ENCODE measurements at places on chromosomes 4 and X.
A peak's percentile ranks its signal among the peaks of the same experiment; 100 is the strongest.

- H3K36me3 ChIP-seq, result no peaks in the 10 kb centered on the region
- H3K27ac ChIP-seq, result no peak overlapping the region
- no peaks in the 10 kb centered on the region for H3K4me1 ChIP-seq
- no peak for DNase-seq
- H3K4me3 ChIP-seq, result no peak overlapping the region
Measured at GRCh38 chr4:64705989-64706388, 296.7 kb upstream of the TECRL start.

DNA sequence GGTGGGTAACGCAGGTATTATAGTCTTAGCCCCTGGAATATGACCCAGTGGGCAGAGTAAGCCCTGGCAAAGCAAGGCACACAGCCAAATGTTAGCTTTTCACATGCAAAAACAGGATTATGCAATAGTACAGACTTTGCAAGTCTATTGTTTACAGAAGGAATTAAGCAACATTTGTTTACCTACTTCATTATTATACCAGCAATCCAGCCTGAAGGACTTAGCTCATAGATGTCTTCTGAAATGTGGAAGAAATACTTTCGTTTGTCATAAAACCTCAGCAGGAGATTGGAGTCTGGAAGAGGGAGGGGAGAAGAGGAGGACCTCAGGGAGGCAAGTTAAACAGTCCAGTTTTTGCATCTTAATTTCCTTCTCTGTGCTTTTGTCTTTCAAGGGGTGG, 226.7 kb upstream of the CENPE start:
- H3K27ac ChIP-seq, result no peak overlapping the region
- H3K4me3 ChIP-seq, result no peak overlapping the region
- no peaks in the 10 kb centered on the region for H3K27me3 ChIP-seq

DNA sequence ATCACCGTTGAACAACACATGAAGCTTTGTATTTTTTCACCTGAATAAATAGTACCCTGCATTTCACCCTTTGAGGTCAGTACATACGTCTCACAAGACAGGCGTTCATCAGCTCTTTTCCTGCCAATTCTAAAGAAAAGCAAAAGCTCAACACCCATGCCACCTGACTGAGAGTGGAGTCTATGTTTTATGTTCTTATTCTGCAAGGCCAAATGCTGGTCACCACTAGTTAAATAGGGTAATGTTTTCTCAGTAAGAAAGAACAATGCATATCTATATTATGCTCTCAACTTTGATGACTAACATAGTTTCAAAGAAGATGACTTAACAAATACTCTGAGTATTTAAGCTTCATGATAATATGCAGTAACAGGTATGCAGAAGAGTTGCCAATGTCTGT, 336.3 kb upstream of the BMP3 start:
- H3K4me3 ChIP-seq, result no peak overlapping the region
- H3K4me1 ChIP-seq, result no peaks in the 10 kb centered on the region
- H3K27me3 ChIP-seq, result no peaks in the 10 kb centered on the region
- H3K36me3 ChIP-seq, result no peaks in the 10 kb centered on the region
- no peak overlapping the region for H3K27ac ChIP-seq

DNA sequence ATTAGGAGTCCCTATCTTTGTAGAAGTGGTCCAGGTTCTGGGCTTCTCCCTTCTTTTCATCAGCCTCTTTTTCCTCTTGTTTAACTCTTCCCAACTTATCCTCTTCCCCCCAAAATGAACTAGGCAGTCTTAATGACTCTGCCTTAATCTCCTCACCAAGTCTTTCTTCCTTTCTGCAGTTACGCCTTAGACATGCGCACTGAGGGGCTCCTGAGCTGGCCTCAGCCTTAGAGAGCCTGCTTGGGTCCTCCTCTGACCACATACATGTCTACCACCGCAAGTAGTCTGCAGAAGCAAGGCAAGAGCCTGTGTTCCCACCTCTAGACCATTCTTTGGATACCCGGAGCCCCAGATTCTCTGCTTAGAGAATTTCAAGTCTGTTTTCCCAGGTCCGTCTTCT, 199.9 kb downstream of the MGST2 start:
- no peaks in the 10 kb centered on the region for H3K4me1 ChIP-seq
- H3K36me3 ChIP-seq, result no peaks in the 10 kb centered on the region
- DNase-seq, result no peak

DNA sequence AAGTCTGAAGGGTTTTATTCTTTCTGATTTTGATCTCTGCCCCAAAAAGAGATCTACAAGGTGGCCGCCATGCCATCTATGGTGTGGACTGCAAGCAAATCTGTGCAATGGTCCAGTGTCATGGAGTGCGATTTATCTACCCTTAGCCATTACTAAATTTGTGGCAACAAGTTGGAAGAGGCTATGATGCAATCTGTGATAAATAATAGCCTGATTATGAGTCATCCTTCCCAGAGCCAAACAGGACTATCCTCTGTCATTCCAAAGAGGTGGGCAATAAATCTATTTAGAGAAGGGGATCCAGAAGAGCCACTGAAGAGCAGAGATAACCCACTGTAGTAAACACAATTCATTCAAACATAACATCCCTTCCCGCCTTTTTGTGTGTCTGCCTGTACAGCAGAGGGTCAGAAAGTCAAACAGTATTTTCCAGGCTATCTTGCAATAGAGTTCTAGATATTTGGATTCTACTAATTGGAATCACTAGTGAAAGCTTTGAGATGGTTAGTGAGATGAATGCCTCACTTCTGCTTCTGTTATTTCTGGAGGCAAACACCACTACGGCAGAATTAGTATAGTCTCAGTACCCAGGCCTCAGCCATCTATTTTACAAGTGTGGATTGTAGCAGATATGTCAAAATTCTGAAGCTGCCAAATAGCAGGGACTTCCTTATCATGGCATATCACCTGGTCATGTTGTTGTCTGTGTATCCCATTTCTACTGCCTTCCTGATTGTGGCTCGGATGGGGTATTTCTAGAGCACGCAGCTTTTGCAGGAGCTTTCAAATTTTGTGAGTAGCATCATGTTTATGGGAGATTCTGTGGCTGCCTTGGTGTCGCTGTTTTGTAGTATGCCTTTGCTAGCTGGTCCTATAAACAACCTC, 192.0 kb downstream of the SMIM20 start:
- no peak overlapping the region for H3K4me3 ChIP-seq
- no peak for DNase-seq
- H3K27me3 ChIP-seq, result peaks cover 4% of the 10 kb centered on the region
- H3K36me3 ChIP-seq, result peaks cover 1% of the 10 kb centered on the region
- peaks cover 18% of the 10 kb centered on the region for H3K4me1 ChIP-seq
- H3K27ac ChIP-seq, result no peak overlapping the region

GRCh38 chr4:8506373-8507195, 66.0 kb downstream of the TRMT44 start:
- H3K4me1 ChIP-seq, result no peaks in the 10 kb centered on the region
- no peak overlapping the region for H3K4me3 ChIP-seq
- no peak overlapping the region for H3K27ac ChIP-seq
- DNase-seq, result no peak
- H3K27me3 ChIP-seq, result no peaks in the 10 kb centered on the region

GRCh38 chr4:173242466-173243250, 74.0 kb downstream of the GALNT7 start:
- H3K27ac ChIP-seq, result no peak overlapping the region
- H3K27me3 ChIP-seq, result no peaks in the 10 kb centered on the region
- H3K36me3 ChIP-seq, result no peaks in the 10 kb centered on the region
- peak; percentile 26 for DNase-seq
- peaks cover 7% of the 10 kb centered on the region for H3K4me1 ChIP-seq
- H3K4me3 ChIP-seq, result no peak overlapping the region
